ENCODE measurements at places on chromosomes 11 and 22. TPM values are rescaled to one million over a fixed set of nuclear protein-coding genes. Genes with fewer than 3 reads are reported as not detected.
A peak's percentile ranks its signal among the peaks of the same experiment; 100 is the strongest.

GRCh38 chr11:10309163-10310093, 4.6 kb downstream of the ADM start:
- H3K4me3 ChIP-seq: no peak overlapping the region
- peak overlapping the region; percentile 97 for H3K27ac ChIP-seq
- no peaks in the 10 kb centered on the region for H3K36me3 ChIP-seq
- H3K4me1 ChIP-seq: peaks cover 62% of the 10 kb centered on the region

The KDELR3 gene
- total RNA-seq: 3.6 TPM

DNA sequence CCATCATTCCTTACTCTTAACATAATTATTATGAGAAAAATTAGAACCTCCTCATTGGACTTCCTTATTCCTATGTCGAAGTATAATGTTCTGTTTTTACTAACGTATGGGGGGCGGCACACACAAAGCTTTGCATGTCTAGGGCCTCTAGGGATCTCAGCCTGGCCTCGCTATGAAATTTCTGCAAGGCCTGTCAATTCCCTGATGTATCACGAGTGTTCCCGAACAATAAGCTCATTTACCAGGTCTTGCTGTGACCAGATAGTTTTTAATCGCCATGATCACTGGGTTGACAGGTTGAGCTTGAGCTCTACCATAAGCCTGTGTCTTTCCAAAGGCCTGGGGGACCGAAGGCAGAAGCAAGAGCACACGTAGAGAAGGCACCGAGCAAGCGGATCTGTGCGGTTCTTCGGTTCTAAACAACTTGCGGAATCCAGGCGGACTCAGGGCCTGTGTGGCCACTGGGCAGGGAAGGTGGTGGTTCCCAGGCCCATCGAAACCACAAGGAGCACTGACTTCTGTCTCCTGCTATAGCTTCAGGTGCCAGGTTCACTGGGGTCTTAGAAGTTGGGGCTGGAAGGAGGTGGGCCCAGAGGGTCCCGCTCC, 10.4 kb upstream of the FXYD2 start:
- no peaks in the 10 kb centered on the region for H3K27me3 ChIP-seq
- H3K4me3 ChIP-seq: no peak overlapping the region
- H3K36me3 ChIP-seq: no peaks in the 10 kb centered on the region
- no peak overlapping the region for H3K27ac ChIP-seq
- H3K4me1 ChIP-seq: peaks cover 17% of the 10 kb centered on the region

DNA sequence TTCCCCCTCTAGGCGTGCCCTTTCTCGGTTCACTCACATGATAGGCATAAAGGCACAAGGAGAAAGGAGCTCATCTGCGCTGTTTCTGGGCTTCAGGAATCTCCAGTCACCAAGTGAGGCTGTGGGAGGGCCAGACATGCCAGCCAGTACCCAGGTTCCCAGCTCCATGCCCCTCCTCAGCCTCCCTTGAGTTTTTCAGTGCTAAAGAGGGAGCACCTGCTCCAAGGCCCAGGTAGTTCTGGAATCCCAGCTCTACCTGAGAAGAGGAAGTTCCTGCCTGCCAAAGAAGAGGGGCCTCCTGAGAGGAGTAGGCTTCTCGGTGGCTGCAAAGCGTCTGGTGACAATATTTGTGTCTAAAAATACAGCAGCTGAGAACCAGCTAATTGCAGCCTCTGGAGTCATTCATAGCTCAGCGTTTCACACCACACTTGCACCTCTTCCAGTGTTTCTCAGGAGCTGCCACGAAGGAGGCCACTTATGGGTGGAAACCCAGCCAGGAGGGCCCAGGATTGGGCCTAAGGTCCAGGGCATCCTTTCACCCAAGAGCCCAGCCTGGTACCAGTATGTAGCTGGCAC, 197.4 kb downstream of the TRIM29 start:
- H3K27ac ChIP-seq: no peak overlapping the region
- H3K4me3 ChIP-seq: no peak overlapping the region
- no peaks in the 10 kb centered on the region for H3K4me1 ChIP-seq
- no peak for DNase-seq
- no peaks in the 10 kb centered on the region for H3K27me3 ChIP-seq

GRCh38 chr22:29512031-29512430, 32.0 kb downstream of the NEFH start:
- no peaks in the 10 kb centered on the region for H3K4me1 ChIP-seq
- peaks cover 98% of the 10 kb centered on the region for H3K36me3 ChIP-seq
- H3K27ac ChIP-seq: no peak overlapping the region
